ENCODE measurements at places on chromosomes 4 and X. TPM values are rescaled to one million over a fixed set of nuclear protein-coding genes. Genes with fewer than 3 reads are reported as not detected.
A peak's percentile ranks its signal among the peaks of the same experiment; 100 is the strongest.

ALAS2 gene
- total RNA-seq, result not detected

MSX1 gene
- total RNA-seq, result 5.0 TPM

SPIN2A gene
- 0.76 TPM for total RNA-seq

DNA sequence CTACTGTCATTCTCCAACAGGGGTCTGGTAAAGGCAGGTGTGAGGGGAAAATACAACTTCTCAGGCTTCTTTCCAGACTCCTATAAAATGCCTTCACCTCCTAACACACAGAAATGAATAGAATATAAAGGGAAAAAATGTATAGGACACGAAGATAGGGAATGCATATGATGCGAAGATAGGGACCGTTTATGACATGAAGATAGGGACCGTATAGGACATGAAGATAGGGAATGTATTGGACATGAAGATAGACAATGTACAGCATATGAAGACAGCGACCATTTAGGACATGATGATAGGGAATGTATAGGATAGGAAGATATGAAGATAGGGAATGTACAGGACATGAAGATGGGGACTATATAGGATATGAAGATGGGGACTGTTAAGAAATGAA is 10.5 kb downstream of the IRF2 start:
- DNase-seq, result no peak

LAGE3 gene
- total RNA-seq, result 17.8 TPM

DNA sequence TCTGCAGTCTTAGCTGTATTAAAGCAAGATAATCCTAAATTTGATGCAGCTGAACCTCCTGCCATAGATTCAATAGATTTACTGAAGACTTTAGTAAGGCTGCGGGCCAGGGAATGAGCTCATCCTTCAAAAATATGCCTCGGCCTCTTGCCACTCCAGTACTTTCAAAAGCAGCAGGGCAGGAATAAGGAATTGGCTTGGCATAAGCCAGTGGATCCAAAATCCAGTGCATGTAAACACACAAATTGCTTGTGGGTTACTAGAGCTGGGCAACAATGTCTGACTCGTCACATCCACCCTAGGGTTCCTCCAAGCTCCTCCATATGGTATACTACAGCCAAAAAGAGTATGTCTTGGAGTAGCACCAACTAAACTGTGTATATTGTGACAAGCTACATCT is 165.0 kb downstream of the AMELX start:
- no peak for DNase-seq

GRCh38 chr4:147707892-147708672 is 23.8 kb upstream of the ARHGAP10 start:
- DNase-seq, result peak; percentile 66

DNA sequence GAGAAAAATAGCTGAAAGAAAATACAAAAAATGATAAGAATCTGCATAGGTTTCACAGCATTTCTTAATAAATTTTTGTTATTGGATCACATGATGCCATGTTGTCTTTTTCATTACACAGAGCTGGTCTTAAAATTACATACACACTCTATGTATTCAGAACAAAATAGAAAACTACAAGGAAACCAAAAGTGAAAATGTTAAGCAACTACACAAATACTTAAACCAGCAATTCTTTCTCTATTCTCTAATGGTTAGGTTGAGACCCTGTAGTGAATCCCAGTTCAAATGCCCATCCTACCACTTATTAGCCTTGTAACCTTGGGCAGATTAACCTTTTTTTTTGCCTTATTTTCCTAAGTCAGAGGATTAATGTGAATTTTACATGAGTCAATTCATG is 2311.2 kb downstream of the PCDH7 start:
- no peak for DNase-seq

GRCh38 chr4:85939595-85939994 is 420.3 kb downstream of the MAPK10 start:
- DNase-seq, result no peak

XAGE1A gene
- total RNA-seq, result not detected

DNA sequence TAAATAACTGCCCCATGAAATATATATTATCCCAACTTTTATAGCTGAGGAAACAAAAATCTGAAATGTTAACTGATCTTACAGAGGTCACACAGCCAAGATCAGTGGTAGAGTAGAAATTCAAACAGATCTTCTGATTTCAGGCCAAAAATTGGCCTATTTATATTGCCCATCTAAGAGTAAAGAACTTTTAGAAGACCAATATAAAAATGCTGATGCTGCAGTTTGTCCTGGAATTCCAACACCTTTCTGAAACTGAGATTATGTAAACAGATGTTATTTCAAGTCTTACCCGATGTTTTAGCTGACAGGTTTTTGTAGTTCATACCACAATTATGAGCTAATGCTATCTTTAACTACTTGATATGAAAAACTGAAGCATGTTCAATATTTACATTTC is 51.1 kb downstream of the SPANXN3 start:
- DNase-seq, result no peak

DNA sequence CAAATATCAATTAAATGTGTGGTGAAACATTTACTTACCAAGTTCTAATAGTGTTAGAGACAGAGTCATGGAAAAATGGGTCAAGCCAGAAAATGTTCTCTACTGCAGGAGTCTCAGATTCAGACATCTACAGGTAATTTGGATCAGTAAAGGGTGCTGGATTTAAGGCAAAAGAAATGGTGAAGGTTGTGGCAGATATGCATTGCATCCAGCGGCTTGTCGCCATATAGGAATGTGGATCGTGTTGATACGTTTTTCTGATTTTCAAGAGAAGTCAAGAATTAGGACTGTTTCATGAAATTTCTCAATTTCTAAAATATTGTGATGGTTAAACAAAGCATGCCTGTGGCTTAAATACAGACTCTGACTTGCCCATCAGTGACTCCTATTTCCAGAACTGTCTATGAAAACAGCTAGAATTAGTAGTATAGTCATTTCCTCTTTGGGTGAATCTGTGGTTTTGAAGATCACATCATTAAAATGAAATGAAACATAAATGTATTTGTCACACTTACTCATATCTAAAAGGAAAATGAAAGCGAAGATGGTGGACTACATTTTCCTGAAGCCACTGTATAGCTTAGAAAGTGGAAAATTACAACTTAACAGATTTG is 110.1 kb upstream of the VEGFC start:
- peak; percentile 57 for DNase-seq

DNA sequence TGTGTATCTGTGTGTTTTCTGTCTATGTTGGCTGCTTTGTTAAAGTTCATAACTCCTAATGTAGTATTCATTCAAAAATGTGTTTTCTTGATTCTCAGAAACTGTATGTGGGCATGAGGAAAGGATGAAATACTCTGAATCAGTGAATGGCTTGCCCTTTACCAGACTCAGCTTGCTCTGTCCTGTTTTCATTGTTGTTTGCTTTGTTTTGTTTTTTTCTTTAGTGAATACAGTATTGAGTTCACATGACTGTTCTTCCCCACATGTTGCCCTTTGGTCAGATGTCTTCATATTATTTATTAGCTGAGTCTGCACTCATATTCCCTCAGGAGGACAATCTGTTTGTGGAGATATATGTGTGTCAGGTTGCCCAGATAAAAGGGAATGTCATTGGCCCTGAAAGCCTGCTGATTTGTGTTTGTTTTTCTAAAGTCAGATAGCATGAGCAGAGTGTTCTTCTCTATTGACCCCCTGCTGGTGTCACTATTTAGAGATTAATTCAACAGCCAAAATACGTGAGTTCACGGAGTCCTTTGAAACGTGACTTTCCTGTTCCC is 1184.4 kb downstream of the RPA4 start:
- DNase-seq, result no peak

DNA sequence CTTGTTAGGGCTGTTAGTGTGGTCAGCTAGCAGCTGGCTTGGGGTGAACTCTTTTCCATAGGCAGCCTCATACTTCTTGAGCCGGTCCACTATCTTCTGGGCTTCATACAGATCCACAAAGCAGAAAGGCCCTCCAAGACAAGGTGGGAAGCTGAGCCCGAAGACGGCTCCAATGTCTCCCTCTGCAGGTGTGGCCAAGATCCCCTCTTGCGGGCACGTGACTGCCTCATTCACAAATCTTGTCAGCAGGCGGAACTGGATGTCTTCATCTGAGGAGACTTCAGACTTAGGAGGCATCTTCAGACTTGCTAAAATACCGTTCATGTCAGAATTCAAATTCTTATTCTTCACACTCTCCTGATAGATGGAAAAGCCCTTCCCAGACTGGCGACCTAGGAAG is 25.3 kb downstream of the CPE start:
- DNase-seq, result no peak

MAGEA2B gene
- total RNA-seq, result not detected

DNA sequence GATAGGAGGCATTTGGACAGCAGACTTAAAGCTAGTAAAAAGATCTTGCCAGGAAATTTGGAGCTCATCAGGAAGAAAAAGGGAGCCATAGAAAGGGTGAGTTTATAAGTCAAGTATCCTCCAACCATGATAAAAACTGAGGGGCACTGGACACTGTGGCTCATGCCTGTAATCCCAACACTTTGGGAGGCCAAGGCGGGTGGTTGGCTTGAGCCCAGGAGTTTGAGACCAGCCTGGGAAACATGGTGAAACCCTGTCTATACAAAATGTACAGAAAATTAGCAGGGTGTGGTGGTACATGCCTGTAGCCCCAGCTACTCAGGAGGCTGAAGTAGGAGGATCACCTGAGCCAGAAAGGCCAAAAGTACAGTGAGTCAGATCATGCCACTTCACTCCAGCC is 48.7 kb downstream of the ANTXR2 start:
- no peak for DNase-seq

PDK3 gene
- total RNA-seq, result 5.9 TPM

MAGEC2 gene
- total RNA-seq, result not detected

DNA sequence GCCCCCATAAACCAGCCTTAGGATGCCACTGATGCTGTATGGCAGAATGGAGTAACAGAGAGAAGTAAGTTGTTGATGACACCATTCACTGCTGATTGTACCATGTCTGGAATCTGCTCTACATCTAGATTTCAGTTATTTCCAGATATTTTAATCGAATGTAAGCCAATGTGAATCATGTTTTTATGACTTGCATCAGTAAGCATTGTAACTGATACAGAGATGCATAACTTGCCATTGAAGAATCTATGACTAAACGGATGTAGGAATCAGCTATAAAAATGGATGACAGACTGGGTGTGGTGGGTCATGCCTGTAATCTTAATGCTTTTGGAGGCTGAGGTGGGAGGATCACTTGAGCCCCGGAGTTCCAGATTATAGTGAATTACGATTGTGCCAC is 161.0 kb upstream of the GATB start:
- DNase-seq, result no peak

- DNase-seq, result no peak
Measured at GRCh38 chrX:122863067-122863466, 321.0 kb upstream of the GRIA3 start.

- no peak for DNase-seq
Measured at GRCh38 chrX:55816023-55816422, 98.5 kb downstream of the RRAGB start.

- DNase-seq, result no peak
Measured at GRCh38 chr4:94274912-94275311, 67.2 kb downstream of the SMARCAD1 start.

GRCh38 chrX:5163663-5164062 is 1065.0 kb downstream of the NLGN4X start:
- no peak for DNase-seq

DGAT2L6 gene
- not detected for total RNA-seq

DNA sequence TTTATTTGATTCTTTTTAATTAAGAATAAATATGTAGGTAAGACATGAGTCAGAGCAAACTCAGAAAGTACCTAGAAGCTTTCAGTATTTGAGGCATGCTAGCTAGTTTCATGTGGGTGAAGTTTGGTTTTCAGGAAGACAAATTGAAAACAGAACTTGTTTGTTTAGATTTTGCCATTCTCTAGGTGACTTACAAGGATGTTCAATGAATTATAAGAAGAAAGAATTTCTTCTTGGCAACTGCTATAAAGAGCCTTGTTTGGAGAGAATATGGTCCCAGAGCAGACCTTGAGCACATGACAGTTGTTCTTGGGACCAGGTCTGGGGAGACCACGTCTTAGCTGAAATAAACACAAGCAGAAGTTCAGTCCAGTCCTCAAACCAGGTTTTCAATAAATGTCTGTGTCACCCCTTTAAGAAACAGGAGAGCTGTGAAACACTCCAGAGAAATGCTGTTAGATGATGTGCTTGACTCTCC is 38.0 kb upstream of the IL21 start:
- no peak for DNase-seq

SCML1 gene
- 12.4 TPM for total RNA-seq

DNA sequence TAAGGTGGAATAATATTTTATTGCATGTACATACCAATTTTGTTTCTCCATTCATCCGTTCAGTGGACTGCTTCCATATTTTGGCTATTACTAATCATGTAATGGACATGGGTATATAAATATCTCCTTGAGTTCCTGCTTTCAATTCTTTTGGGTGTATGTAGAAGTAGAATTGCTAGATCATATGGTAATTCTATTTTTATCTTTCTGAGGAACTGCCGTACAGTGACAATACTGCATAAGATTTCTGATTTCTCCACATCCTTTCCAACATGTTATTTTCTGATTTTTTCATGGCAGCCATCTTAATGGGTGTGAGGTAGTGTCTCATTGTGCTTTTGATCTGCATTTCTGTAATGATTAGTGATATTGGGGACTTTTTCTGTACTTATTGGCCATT is 19.2 kb downstream of the ALPK1 start:
- no peak for DNase-seq

DMRTC1 gene
- total RNA-seq, result not detected

DNA sequence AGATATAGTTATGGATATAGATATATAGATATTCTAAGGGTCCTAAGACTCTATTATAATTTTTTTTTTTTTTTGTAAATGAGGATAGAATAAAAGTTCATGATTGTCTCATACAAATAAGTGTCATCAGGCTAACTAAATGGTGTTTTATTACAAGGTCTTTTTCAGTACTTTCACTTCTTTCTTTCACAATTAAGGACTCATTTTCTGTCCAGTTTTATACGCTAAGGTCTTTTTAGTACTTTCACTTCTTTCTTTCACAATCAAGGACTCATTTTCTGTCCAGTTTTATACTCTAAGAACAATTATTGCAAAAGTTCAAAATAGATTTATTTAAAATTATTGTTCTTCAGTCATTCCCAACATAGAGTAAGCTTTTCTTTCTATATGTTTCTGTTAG is 32.7 kb downstream of the RUFY3 start:
- DNase-seq, result no peak

DNA sequence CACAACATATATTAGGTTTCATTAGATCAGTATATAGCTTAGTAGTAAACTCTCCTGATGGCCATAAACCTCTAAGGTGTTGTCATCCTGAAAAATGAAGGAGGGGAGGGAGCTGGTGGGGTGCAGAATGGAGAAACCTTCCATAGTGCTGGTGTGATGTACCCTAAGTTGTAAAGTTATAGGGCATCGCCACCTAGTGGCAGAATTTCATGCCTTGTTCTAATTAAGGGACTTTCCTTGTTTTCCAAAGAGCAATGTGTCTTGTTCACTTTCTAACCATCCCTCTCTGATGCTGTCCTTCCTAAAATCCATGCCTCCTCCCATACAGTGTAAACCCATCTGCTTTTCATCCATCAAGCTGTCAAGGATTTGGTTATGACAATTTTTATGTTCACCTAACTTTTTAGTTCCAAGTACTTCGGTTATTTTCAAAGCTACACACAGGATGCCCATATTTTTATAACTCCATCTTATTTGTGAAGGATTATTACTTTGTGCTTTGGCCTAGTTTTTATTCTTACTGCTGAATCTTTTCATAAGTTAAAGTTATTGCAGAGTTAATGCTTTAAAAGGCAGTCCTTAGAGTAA is 4.5 kb downstream of the NBDY start:
- peak; percentile 51 for DNase-seq

All from endothelial cell of umbilical vein (primary cell).